Thymus (tissue), 14 donors: ENCODE measurements at places on chromosomes 7 and 10. TPM values are rescaled to one million over a fixed set of nuclear protein-coding genes. Genes with fewer than 3 reads are reported as not detected.

GRCh38 chr7:96973986-96974385, 31.4 kb upstream of the DLX6 start:
- no peak for DNase-seq

DNA sequence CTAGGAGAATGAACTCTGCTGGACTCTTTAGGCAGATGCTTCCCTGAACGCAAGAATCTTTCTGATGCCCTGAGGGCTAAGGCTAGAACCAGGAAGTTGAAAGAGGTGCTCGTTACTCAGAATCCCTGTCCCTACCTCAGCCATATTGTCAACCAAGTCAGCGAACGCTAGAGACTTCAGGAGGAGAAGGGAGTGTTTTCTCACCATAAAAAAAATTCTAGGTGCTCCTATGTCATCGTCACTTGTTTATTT, 359.4 kb downstream of the PRPF18 start:
- no peak for DNase-seq

COL17A1 gene
- total RNA-seq: 75.3 TPM

GRCh38 chr10:11005725-11006427, 11.8 kb upstream of the CELF2 start:
- no peak for DNase-seq

GRCh38 chr10:109277456-109277855, 645.9 kb downstream of the XPNPEP1 start:
- DNase-seq: no peak

SRGN gene
- total RNA-seq: 290 TPM

DNA sequence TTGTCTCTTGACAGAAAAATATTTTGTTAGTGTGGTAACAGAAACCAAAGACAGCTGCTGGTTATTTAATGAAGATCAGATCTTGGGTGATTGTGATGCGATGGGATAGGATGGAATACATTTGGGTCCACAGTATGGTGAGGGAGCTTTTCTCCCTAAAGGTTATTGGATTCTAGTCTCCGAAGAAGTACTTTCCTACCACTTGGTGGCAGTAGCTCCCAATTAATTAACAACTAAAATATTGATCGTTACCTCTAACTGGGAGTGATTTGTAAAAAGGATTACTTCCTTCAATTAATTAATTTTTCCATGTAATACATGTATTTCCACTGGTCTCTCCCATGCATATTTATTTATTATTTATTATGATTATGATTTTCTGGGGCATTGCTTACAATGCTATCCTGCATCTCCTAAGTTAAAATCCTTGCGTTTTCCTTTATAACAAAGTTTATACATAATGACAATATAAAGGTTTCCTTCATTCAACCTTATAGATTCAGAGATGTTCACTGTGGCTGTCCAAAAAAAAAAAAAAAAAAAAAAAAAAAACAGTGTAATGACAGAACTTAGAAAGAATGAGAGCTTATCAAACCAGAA, 25.6 kb downstream of the TMEM196 start:
- no peak for DNase-seq
